A673 (cell line): ENCODE measurements at places on chromosomes 4 and X. TPM values are rescaled to one million over a fixed set of nuclear protein-coding genes. Genes with fewer than 3 reads are reported as not detected.

DNA sequence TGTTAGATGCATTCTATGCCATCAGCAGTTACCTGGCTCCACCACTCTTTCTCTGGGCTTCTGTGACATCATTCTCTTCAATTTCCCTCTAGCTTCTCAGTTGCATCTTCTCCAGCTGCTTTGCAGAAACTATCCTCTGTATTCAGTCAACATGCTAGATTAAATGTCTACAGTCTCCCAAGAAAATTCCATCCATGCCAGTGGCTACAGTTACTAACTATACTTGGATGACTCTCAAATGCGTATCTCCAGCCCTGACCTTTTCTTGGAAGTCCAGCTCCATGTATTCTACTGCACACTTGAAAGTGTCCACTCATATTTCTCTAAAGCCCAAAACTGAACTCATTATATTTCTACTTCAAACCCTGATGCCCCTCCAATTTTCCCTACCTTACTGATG, 232.3 kb upstream of the TENM3 start:
- no peaks in the 10 kb centered on the region for H3K36me3 ChIP-seq
- no peak overlapping the region for H3K4me3 ChIP-seq
- no peaks in the 10 kb centered on the region for H3K4me1 ChIP-seq
- no peak overlapping the region for H3K27ac ChIP-seq
- H3K27me3 ChIP-seq = peaks cover 6% of the 10 kb centered on the region
- no peak for DNase-seq

FGF5 gene
- total RNA-seq = not detected in 2 replicates

- no peak overlapping the region for H3K27ac ChIP-seq
- H3K27me3 ChIP-seq = no peaks in the 10 kb centered on the region
- H3K36me3 ChIP-seq = no peaks in the 10 kb centered on the region
- no peaks in the 10 kb centered on the region for H3K4me1 ChIP-seq
These were observed 19.0 kb downstream of the NKX6-1 start for GRCh38 chr4:84480082-84480481.

TLR6 gene
- total RNA-seq = 0.59 and 1.5 TPM in 2 replicates

GRCh38 chrX:156003486-156004185, 6.1 kb downstream of the IL9R start:
- H3K4me1 ChIP-seq = no peaks in the 10 kb centered on the region
- H3K36me3 ChIP-seq = no peaks in the 10 kb centered on the region
- no peak overlapping the region for H3K4me3 ChIP-seq
- H3K27ac ChIP-seq = no peak overlapping the region

GRCh38 chr4:82774711-82775171, 23.9 kb downstream of the SCD5 start:
- no peaks in the 10 kb centered on the region for H3K27me3 ChIP-seq
- DNase-seq = no peak
- H3K4me3 ChIP-seq = no peak overlapping the region
- no peaks in the 10 kb centered on the region for H3K4me1 ChIP-seq
- H3K36me3 ChIP-seq = no peaks in the 10 kb centered on the region
- no peak overlapping the region for H3K27ac ChIP-seq

- H3K4me1 ChIP-seq = no peaks in the 10 kb centered on the region
- no peak overlapping the region for H3K4me3 ChIP-seq
- H3K27ac ChIP-seq = no peak overlapping the region
- H3K36me3 ChIP-seq = no peaks in the 10 kb centered on the region
- H3K27me3 ChIP-seq = no peaks in the 10 kb centered on the region
- no peak for DNase-seq
These were observed 18.6 kb upstream of the RAP1GDS1 start for GRCh38 chr4:98242538-98242937.

TASL gene
- not detected in 2 replicates for total RNA-seq

GRCh38 chr4:4271912-4272311, 18.0 kb downstream of the LYAR start:
- no peaks in the 10 kb centered on the region for H3K4me1 ChIP-seq
- DNase-seq = no peak
- no peak overlapping the region for H3K27ac ChIP-seq
- no peak overlapping the region for H3K4me3 ChIP-seq

DNA sequence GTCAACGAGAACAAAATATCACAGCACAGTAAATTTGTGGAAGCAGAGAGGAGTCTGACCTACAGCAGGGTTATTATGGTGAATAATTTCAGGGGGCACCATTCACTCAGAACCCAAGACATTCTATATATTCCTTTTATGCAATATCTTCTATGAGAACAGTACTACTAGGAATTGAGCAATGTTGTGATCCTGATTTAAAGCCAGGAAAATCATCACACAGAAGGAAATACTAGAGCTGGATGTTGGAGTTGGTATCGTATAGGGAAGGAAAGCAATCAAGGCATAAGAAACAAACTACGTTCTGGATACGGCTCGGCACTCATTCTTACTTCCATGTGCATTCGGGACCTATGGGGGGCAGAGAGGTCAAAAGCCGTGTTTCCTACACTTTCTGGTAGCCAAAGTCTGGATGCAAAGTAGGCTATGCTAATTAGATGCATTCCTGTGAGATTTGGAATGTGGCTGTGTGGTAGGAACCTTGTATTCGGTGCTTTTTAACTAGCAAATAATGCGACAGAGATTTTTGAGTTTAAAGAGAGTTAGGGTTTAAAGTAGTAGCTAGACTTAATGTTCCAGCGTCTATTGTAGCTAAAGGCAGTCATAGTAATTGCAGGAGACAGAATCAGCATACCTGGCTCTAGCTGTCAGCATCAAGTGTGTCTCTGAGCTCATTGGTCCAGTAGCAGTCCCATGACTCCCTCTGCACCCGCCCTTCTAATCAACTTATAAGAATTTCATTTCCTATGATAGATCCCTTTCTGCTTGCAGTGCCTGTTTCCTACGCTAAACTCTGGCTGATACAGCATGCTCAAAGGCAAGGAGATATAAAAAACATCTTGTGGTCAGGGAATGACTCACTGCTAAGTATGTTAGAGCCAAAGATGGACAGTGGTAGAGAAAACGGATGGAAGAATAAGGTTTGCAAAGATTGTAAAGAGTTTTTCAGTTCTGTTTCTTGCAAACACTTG, 43.3 kb upstream of the PDGFC start:
- H3K4me1 ChIP-seq = peaks cover 37% of the 10 kb centered on the region
- no peak overlapping the region for H3K27ac ChIP-seq
- DNase-seq = no peak
- H3K36me3 ChIP-seq = no peaks in the 10 kb centered on the region
- H3K4me3 ChIP-seq = no peak overlapping the region

DNA sequence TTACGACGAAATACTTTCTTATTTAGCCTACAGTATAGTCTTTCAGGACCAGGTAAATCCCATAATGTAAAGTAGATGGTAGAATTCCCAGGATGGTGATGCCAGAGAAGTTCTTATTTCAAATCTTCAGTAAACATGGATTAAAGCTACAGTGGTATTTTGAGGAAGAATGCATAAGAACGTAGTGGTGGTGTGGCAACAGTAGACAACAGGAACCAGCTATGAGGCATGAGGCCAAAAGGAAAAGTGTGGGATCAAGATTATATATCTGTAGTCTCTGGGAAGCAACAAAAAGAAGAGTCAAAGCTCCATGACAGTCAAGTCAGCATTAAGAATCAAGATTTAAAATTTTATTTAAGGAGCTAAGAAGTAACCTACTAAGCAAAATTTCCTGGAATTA, 60.2 kb downstream of the METTL14 start:
- DNase-seq = no peak
- no peaks in the 10 kb centered on the region for H3K27me3 ChIP-seq
- H3K36me3 ChIP-seq = peaks cover 9% of the 10 kb centered on the region
- no peaks in the 10 kb centered on the region for H3K4me1 ChIP-seq
- H3K4me3 ChIP-seq = no peak overlapping the region
- no peak overlapping the region for H3K27ac ChIP-seq

SOX3 gene
- not detected in 2 replicates for total RNA-seq

DNA sequence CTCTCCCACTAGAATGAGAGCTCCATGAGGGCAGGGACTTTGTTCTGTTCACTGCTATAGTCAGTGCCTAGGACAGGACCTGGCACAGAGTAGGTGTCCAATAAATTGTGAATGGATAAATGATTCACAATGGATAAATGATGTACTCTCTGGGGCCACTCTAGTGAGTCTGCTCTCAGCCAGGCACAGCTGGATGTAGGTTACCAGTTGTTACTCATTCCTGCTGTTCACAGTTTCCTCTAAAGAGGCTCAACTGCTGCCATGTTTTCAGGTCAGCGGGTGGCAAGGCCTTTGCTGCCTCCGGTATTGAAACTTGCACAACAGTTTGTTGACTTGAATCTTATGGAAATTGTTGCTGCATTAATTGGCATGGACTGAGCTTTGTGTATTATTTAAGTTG, 99.1 kb downstream of the NHSL2 start:
- DNase-seq = no peak
- no peak overlapping the region for H3K4me3 ChIP-seq
- H3K27ac ChIP-seq = no peak overlapping the region
- H3K36me3 ChIP-seq = no peaks in the 10 kb centered on the region
- H3K4me1 ChIP-seq = peaks cover under 1% of the 10 kb centered on the region

TLL1 gene
- total RNA-seq = 13.1 and 14.3 TPM in 2 replicates
